ENCODE measurements at places on chromosomes 16 and 17. TPM values are rescaled to one million over a fixed set of nuclear protein-coding genes. Genes with fewer than 3 reads are reported as not detected.

Gene CD300A
- polyA plus RNA-seq: 11.7 TPM

GRCh38 chr17:57328109-57328882, 72.0 kb downstream of the MSI2 start:
- H3K27ac ChIP-seq: peak overlapping the region; percentile 85
- no peak overlapping the region for H3K4me3 ChIP-seq
- no peaks in the 10 kb centered on the region for H3K27me3 ChIP-seq

- DNase-seq: peak; percentile 69
- no peaks in the 10 kb centered on the region for H3K27me3 ChIP-seq
- peaks cover 32% of the 10 kb centered on the region for H3K4me1 ChIP-seq
- no peak overlapping the region for H3K27ac ChIP-seq
These were observed 49.7 kb downstream of the TUBD1 start for GRCh38 chr17:59842901-59843652.

Gene HSD11B2
- 3.5 TPM for polyA plus RNA-seq

DNA sequence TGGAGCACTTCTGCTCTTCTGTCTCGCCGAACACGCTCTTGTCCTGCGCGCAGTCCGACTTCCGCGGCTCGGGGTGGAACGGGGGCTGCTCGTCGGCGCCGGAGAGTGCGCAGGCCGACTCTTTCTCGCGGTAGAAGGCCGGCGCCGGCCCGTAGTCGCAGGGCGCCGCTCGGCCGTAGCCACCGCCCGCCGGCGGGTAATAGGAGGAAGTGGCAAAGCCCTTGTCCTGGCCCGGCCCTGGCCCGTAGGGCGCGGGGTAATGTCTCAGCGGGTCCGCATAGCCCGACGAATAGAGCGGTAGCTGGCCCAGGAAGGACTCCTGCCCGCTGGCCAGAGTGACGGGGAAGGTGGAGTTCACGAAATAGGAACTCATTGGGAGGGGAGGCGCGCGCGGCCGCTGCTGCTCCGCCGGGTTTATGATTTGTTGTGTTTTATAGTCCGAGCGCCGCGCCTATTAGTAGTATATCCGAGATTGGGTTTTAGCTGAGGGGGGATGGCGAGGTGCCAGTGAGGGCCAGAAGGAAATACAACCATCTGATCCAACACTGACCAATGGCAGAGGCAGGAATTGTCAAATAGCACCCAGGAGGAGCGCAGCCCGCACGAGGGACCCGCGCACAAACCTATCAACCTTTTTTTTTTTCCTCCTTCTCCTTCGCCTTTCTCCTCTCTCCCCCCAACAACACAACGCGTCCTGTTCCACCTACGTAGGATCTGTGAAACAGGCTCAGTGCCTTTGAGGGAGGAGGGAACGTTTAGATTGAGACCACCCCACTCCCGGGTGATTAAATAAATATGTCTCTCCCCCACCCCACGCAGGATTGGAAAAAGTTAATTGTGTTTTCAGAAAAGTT, 4.4 kb upstream of the HOXB5 start:
- DNase-seq: peak; percentile 69

Gene DBNDD1
- polyA plus RNA-seq: 3.3 TPM

DNA sequence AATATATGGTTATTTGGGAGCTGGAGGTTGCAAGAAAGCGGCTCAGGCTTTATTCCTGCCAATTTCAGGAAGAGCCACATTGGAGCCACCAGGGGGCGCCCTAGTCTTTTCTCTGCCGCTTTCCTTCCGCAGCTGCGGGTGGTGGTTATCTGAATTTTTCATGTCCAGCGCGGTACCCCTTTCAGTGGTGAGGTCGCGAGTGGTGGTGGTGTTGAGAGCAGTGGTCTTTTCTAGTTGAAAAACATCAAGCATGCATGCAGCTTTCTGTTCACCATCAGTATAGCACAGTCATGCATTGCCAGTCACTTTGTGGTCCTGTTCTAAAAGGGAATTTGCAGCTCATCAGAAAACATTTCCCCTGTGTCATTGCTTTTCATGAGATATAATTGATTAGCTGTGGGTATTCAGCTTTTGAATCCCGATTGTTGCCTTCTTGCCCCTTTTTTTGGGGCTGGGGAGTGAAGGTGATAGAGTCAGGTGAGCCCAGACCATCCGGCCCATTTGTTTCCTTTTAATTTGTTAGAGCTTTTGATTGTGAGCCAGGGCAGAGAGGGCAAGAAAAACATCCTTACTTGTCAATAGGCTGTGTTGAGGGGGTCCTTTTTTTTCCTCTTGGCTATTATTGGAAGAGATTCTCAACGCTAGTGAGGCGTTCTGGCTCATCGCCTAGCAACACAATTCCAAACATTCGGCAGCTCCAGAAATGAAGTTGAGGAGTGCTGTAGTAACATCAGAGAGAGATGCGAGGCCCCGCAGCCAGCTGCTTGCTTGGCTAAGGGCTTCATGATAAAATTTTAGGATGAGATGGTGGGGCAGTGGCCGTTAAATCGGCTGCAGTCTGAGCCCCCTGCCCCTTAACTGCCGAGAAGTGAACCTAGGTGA, 119.0 kb downstream of the SNX29 start:
- H3K36me3 ChIP-seq: no peaks in the 10 kb centered on the region
- no peak overlapping the region for H3K27ac ChIP-seq
- DNase-seq: peak; percentile 39
- no peaks in the 10 kb centered on the region for H3K4me1 ChIP-seq
- H3K4me3 ChIP-seq: no peak overlapping the region

DNA sequence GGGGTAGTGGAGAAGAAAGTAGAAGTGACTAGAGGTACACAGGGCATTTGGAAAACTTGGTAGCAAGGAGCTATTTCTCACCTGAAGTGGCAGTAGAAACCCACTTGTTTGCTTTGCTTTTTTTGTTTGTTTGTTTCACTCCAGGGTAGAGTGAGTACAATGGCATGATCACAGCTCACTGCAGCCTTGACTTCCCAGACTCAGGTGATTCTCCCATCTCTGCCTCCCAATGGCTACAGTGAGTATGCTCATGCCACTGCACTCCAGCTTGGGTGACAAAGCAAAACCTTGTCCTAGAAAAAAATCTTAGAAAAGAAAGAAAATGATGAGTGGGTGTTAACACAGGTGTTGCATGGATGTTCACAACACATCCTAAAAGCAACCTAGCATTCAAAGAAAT, 40.4 kb downstream of the SCNN1G start:
- no peak overlapping the region for H3K4me3 ChIP-seq
- no peak for DNase-seq
- no peaks in the 10 kb centered on the region for H3K36me3 ChIP-seq
- no peak overlapping the region for H3K27ac ChIP-seq
- H3K4me1 ChIP-seq: no peaks in the 10 kb centered on the region
- H3K27me3 ChIP-seq: no peaks in the 10 kb centered on the region

Gene TPSG1
- polyA plus RNA-seq: 0.34 TPM

DNA sequence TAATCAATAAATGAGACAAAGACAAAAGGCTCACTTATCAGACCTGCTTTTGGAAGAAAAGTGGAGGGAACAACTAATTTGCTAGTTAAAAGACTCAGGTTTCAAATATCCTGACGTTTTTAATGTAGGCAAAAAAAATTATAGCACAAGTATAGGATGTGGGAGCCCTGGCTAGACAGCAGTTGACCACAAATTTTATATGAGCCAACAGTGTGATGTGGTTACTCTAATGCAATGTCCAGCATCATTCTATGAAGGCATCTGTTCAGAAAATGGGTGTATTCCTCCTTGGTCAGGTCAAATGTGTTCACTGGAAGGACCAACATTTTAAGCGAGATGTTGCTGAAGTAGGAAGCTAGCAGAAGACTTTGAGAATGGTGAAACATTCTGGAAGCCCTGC, 237.4 kb downstream of the MAP2K6 start:
- peaks cover 4% of the 10 kb centered on the region for H3K4me1 ChIP-seq

- peaks cover 23% of the 10 kb centered on the region for H3K4me1 ChIP-seq
- DNase-seq: no peak
- peaks cover 53% of the 10 kb centered on the region for H3K36me3 ChIP-seq
- no peaks in the 10 kb centered on the region for H3K27me3 ChIP-seq
These were observed 7.1 kb downstream of the TAF1C start for GRCh38 chr16:84179612-84180320.

GRCh38 chr16:83482545-83483162, 325.1 kb upstream of the HSBP1 start:
- H3K4me1 ChIP-seq: no peaks in the 10 kb centered on the region
- no peaks in the 10 kb centered on the region for H3K36me3 ChIP-seq
- no peak overlapping the region for H3K27ac ChIP-seq
- DNase-seq: no peak
- H3K27me3 ChIP-seq: no peaks in the 10 kb centered on the region

DNA sequence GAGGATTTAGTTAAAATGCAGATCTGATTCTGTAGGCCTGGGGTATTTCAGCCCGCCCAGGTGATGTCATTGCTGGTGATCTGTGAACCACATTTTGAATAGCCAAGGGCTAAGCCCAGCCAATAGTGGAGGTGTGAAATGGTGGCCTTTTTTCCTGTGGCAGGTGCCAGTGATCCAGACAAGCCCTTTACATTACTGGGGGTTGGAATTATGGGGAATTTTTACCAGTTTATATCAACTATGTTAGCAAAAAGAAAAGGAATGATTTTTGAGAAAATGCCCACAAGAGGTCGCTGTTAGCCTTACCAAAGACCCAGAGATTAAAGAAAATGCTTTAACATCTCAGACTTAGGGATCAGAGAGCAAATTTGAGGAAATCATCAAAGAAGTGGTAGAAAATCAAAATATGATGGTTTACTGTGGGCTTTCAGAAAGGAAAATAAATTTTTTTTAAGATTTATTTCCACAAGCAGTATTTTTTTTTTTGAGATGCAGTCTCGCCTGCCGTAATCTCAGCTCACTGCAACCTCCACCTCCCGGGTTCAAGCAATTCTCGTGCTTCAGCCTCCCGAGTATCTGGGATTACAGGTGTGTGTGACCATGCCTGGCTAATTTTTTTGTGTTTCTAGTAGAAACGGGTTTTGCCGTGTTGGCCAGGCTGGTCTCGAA, 3.9 kb downstream of the VPS35L start:
- no peak overlapping the region for H3K4me3 ChIP-seq
- DNase-seq: no peak
- no peak overlapping the region for H3K27ac ChIP-seq
- no peaks in the 10 kb centered on the region for H3K36me3 ChIP-seq
- peaks cover 7% of the 10 kb centered on the region for H3K4me1 ChIP-seq
- no peaks in the 10 kb centered on the region for H3K27me3 ChIP-seq

GRCh38 chr16:88015806-88016140, 64.5 kb downstream of the BANP start:
- no peak for DNase-seq
- no peaks in the 10 kb centered on the region for H3K36me3 ChIP-seq
- H3K4me3 ChIP-seq: no peak overlapping the region
- H3K27ac ChIP-seq: no peak overlapping the region
- H3K27me3 ChIP-seq: no peaks in the 10 kb centered on the region

DNA sequence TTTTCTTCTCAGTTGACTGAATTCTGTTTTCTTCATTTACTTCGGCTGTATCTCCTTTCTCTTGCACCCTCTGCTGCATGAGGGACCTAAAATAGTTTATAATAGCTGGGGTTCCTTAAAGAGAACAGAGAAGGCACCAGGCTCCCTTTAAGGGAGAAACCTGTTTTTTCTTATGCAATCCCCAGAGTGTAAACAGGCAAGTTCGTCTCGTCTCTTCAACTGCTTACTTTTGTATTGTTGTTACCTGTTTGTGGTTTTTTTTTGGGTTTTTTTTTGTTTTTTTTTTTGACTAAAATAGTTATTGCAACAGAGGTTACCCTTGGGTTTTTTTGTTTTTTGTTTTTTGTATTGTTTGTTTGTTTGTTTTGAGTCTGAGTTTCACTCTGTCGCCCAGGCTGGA, 3.7 kb upstream of the LDHD start:
- H3K4me1 ChIP-seq: peaks cover 10% of the 10 kb centered on the region
- no peaks in the 10 kb centered on the region for H3K27me3 ChIP-seq
- H3K4me3 ChIP-seq: no peak overlapping the region
- no peak overlapping the region for H3K27ac ChIP-seq
- H3K36me3 ChIP-seq: no peaks in the 10 kb centered on the region
- DNase-seq: no peak

GRCh38 chr16:10206215-10206614, 24.0 kb upstream of the GRIN2A start:
- H3K4me3 ChIP-seq: no peak overlapping the region
- H3K4me1 ChIP-seq: no peaks in the 10 kb centered on the region
- no peak for DNase-seq
- H3K36me3 ChIP-seq: no peaks in the 10 kb centered on the region
- no peak overlapping the region for H3K27ac ChIP-seq

Gene ORMDL3
- polyA plus RNA-seq: 102 TPM

DNA sequence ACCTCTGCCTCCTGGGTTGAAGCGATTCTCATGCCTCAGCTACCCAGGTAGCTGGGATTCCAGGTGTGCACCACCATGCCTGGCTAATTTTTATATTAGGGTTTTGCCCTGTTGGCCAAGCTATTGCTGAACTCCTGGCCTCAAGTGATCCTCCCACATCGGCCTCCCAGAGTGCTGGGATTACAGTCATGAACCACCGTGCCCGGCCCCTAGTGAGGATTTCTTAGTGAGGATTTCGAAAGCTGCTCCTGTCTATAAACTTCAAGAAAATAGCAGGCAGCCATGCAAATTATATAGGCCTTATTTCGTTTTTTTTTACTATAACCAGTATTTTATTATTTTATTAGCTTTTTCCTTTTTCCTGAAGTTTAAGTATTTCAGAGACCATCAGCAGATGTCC, 41.6 kb downstream of the EPN2 start:
- peaks cover 6% of the 10 kb centered on the region for H3K36me3 ChIP-seq
- DNase-seq: no peak
- H3K27ac ChIP-seq: no peak overlapping the region
- no peaks in the 10 kb centered on the region for H3K27me3 ChIP-seq
- no peak overlapping the region for H3K4me3 ChIP-seq
- H3K4me1 ChIP-seq: peaks cover 31% of the 10 kb centered on the region

- no peak overlapping the region for H3K4me3 ChIP-seq
- no peaks in the 10 kb centered on the region for H3K36me3 ChIP-seq
- no peaks in the 10 kb centered on the region for H3K4me1 ChIP-seq
- no peaks in the 10 kb centered on the region for H3K27me3 ChIP-seq
- DNase-seq: no peak
- H3K27ac ChIP-seq: no peak overlapping the region
These were observed 22.6 kb downstream of the C17orf67 start for GRCh38 chr17:56810891-56811775.

Gene TRIM37
- polyA plus RNA-seq: 8.4 TPM

- H3K36me3 ChIP-seq: no peaks in the 10 kb centered on the region
- no peak overlapping the region for H3K4me3 ChIP-seq
- H3K4me1 ChIP-seq: no peaks in the 10 kb centered on the region
- peaks cover 4% of the 10 kb centered on the region for H3K27me3 ChIP-seq
- H3K27ac ChIP-seq: no peak overlapping the region
- DNase-seq: peak; percentile 44
These were observed 432.7 kb upstream of the ASIC2 start for GRCh38 chr17:33725675-33726271.

All from adrenal gland (tissue), 19 donors.